Kidney (tissue), 22 donors: ENCODE measurements at places on chromosomes 16 and 17. TPM values are rescaled to one million over a fixed set of nuclear protein-coding genes. Genes with fewer than 3 reads are reported as not detected.

DNA sequence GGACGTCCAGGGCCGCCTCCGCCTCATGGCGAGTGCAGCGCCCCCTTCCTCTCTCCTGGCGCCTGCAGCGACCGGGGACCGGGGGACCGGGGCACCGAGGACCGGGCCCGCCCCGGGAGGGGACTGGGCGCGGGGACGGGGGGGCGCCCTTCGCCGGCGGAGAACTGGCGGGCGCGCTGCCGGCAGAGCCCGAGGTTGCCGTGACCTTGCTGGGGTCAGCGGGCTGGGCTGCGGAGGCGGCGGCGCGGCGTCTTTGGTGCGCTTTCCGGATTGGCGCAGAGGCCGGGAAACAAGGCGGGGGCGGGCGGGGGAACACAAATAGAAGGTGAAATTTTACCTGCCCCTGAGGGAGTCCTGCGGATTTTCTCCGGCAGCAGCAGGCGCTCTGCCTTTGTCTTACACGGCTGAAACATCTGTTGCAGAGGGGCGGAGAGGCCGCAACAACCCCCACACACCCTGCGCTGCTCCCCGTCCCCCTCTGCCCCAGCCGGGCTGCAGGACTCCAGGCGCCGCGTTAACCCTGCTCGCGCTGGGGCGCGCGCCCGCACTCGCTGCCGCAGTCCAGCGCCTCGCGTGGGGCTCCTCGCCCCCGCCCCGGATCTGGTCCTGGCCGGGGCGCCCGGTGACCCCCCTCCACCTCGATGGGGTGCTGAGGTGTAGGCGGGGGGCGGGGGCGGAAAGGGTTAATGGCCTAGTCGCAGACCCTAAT is 53.5 kb downstream of the SREBF1 start:
- peak overlapping the region; percentile 74 for H3K27ac ChIP-seq
- H3K4me1 ChIP-seq, result peaks cover 4% of the 10 kb centered on the region
- H3K36me3 ChIP-seq, result no peaks in the 10 kb centered on the region
- H3K27me3 ChIP-seq, result no peaks in the 10 kb centered on the region
- peak; percentile 90 for DNase-seq

GRCh38 chr17:27381007-27381501 is 75.2 kb upstream of the KSR1 start:
- H3K4me3 ChIP-seq, result peak overlapping the region; percentile 48
- no peaks in the 10 kb centered on the region for H3K36me3 ChIP-seq
- H3K4me1 ChIP-seq, result peaks cover 13% of the 10 kb centered on the region

- no peaks in the 10 kb centered on the region for H3K36me3 ChIP-seq
- H3K27ac ChIP-seq, result no peak overlapping the region
- no peaks in the 10 kb centered on the region for H3K4me1 ChIP-seq
- H3K4me3 ChIP-seq, result no peak overlapping the region
- peaks cover 22% of the 10 kb centered on the region for H3K27me3 ChIP-seq
Observed at GRCh38 chr17:61464843-61465180, 12.6 kb downstream of the TBX4 start.

DNA sequence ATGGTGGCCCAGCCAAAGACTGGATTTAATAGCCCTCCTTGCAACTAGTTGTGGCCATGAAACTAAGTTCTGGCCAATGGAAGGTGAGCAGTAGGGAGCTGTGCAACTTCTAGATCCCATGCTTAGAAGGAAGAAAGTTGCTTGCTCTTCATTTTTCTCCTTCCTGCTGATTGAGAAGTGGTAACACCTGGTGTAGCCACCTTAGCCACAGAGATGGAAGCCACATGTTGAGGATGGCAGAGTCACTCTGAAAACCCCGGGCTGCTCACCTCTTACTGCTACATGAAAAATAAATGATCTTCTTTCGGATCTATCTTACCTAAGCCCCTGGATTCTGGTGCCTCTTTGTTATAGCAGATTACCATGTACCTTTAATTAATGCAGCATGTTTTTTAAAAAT is 10.3 kb upstream of the ATP5MC1 start:
- DNase-seq, result no peak
- H3K4me1 ChIP-seq, result no peaks in the 10 kb centered on the region
- H3K36me3 ChIP-seq, result no peaks in the 10 kb centered on the region
- H3K4me3 ChIP-seq, result no peak overlapping the region
- no peaks in the 10 kb centered on the region for H3K27me3 ChIP-seq

DNA sequence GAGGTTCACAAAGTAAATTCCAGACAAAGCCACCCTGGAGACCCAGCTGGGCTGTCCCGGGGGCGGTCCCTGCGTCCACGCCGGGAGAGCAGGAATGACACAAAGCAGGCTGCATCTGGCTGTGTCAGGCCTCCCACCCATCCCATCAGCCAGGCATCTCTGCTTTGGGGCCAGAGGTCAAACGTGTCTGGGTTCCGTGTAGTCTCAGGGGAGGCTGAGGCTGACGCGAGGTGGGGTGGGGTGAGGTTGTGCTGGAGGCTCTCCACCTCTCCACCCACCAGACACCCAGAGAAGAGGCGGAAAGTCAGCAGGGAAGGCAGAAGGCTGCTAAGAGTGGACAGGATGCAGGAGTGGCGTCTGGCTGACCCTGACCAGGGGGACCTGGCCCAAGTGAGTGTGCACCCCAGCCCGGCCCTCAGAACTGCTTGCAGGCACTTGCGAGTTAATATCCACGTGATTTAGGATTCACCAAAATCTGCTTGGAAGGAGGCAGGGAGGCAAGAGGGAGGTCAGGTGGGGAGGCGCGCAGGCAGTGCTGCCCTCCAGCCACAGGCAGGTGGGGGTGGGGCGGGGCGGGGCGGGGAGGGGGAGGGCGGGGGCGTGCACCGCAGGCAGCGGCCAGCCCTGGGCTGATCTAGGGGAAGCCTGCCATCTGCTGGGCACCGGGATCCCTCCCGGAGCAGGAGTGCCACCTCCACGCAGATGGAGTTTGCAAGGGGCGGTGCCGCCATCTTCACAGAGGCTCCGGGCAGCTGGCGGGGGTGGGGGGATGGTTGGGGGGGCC is 44.3 kb downstream of the TBC1D16 start:
- H3K4me1 ChIP-seq, result peaks cover 6% of the 10 kb centered on the region
- no peak overlapping the region for H3K27ac ChIP-seq
- H3K27me3 ChIP-seq, result no peaks in the 10 kb centered on the region
- no peaks in the 10 kb centered on the region for H3K36me3 ChIP-seq
- no peak overlapping the region for H3K4me3 ChIP-seq
- DNase-seq, result peak; percentile 94

DNA sequence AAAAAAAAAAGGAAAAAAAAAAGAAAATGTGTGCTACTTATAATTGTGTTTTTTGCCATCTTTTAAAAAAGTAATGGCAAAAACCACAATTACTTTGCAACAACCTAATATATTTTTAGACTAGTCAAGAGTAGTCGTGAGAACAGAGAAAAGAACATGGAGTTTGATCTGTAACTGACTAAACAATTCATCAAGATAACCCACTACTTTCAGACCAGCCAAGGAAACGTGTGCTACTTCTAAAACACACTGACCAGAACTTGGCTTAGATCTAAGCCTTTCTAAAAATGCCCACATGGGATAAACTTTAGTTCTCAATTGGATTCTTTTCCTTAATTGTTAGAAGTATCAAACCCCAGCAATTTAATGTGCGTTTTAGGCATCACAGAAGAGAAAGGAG is 616 bp downstream of the PECAM1 start:
- peak overlapping the region; percentile 23 for H3K4me3 ChIP-seq
- no peak for DNase-seq
- H3K27ac ChIP-seq, result peak overlapping the region; percentile 2
- no peaks in the 10 kb centered on the region for H3K36me3 ChIP-seq

DNA sequence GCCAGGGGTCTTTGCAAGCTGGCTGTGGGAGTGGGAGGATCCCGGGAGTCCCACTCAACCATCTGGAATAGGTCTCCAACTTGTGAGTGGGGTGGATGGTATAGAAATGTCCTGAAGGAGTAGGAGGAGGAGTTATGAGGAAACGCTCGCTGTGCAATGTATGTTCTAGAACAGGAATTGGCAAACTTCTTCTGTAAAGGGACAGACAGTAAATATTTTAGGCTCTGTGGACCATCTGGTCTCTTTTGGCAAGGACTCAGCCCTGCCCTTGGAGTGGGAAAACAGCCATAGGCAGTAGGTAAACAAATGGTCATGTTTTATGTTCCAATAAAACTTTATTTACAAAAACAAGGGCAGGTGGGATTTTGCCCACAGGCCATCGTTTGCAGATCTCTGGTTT is 149.2 kb downstream of the NPIPB5 start:
- no peak for DNase-seq
- H3K36me3 ChIP-seq, result no peaks in the 10 kb centered on the region
- no peak overlapping the region for H3K27ac ChIP-seq
- H3K27me3 ChIP-seq, result no peaks in the 10 kb centered on the region
- H3K4me3 ChIP-seq, result no peak overlapping the region

SPNS1 gene
- 38.4 TPM for total RNA-seq

HES7 gene
- total RNA-seq, result 0.25 TPM

ITGA2B gene
- total RNA-seq, result 1.7 TPM

DNASE1L2 gene
- 0.88 TPM for total RNA-seq

C17orf107 gene
- total RNA-seq, result 4.4 TPM
